ENCODE measurements at places on chromosomes 1 and 21.

- no peak for DNase-seq
Measured at GRCh38 chr1:204871405-204872037, 859 bp downstream of the NFASC start.

DNA sequence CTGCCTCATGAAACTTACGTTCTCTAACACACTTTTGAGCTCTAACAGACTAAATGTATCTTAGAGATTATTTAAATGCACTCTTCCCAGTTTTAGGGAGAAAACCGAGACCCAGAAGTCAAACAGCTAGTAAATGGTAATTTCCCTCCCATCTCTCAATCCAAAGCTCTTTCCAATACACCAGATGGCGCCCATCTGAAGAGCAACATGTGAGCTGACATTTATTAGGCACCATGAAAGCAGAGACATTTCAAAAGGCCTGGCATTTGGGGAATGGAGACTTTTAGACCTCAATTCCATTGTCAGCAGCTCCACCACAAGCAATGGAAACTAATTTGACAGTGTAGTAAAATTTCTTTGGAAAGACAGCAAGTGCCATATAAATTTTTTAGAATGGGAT is 191.4 kb downstream of the DAB1 start:
- DNase-seq: no peak

- no peak for DNase-seq
Measured at GRCh38 chr1:225888289-225888897, 553 bp downstream of the LEFTY1 start.

DNA sequence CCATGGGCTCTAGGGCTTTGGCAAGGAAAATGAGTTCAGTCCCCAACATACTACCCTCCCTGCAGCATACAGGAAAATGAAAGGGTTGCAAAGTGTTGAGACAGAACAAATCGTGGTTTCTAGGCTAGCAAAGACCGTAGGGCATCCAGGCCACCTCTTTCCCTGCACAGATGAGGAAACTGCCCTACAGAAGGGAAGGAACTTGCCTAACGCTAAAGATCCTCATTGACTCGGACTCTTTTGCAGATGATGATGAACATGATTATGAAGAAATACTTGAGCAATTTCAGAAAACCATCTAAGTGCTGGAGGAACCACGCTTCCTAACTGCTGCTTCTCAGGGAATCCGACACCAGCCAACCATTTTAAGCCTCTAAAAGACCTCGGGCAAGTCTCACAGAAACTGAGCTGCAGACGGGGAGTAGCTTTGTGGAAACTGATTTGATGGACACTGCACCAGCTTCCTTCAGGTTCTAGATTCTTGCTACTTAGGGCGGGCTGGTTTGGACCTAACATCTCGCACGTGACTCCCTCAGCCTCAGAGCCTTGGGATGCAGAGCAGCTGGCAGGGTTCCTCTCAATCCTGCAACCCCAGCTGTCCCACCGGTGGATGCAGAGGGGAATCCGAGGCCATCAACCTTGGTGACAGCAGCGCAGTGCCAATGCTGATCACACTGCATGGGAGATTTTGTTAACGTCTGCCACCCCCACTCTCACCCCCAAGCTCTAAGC is 13.4 kb downstream of the THEMIS2 start:
- DNase-seq: no peak

- DNase-seq: no peak
Measured at GRCh38 chr1:87916965-87917364, 588.3 kb downstream of the LMO4 start.
